Left ventricle myocardium inferior (tissue), 1 donor: ENCODE measurements at places on chromosomes 7 and 10.

DNA sequence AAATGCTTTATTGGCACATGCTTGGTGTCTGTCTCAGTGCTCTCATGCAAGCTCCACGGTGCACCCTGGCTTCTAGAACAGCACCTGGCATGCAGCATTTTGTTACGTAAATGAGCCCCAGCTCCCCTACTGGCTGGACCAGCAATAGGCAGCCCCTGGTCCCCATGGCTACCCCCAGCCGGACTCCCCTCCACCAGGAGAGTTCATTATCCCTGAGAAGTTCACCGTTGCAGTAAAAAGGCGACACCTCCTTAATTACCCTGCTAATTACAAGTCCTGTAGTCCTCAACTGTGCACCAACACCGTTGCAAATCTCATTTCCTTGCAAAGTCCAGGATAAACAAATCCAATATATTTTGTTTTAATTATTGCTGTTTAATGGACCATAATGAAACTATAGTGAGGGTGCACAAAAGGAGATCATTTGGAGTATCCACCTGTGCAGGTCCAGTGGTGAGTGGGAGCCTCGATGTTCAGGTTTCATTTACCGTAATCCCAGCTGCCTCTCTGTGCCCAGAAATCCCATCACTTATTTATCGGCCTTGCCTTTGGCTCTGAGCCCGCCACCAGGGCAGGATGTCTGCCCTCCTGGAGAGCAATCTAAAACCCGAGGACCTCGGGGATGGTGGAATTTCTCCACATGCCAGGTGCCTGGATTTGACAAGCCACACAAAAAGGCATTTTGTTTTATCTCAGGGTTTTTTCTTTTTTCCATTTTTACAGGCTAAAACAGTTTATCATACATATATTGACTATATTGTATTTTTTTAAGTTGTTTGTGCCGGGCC, 12.8 kb upstream of the DRGX start:
- no peak for DNase-seq
- peaks cover 32% of the 10 kb centered on the region for H3K4me1 ChIP-seq
- H3K4me3 ChIP-seq: no peak overlapping the region
- H3K36me3 ChIP-seq: no peaks in the 10 kb centered on the region
- peaks cover 40% of the 10 kb centered on the region for H3K27me3 ChIP-seq
- no peak overlapping the region for H3K27ac ChIP-seq

GRCh38 chr7:121940918-121941317, 68.0 kb downstream of the PTPRZ1 start:
- H3K36me3 ChIP-seq: no peaks in the 10 kb centered on the region
- no peak overlapping the region for H3K27ac ChIP-seq
- DNase-seq: no peak

GRCh38 chr7:37369906-37370305, 78.8 kb downstream of the ELMO1 start:
- H3K4me3 ChIP-seq: no peak overlapping the region
- DNase-seq: peak; percentile 27
- H3K36me3 ChIP-seq: no peaks in the 10 kb centered on the region
- peaks cover 21% of the 10 kb centered on the region for H3K4me1 ChIP-seq

DNA sequence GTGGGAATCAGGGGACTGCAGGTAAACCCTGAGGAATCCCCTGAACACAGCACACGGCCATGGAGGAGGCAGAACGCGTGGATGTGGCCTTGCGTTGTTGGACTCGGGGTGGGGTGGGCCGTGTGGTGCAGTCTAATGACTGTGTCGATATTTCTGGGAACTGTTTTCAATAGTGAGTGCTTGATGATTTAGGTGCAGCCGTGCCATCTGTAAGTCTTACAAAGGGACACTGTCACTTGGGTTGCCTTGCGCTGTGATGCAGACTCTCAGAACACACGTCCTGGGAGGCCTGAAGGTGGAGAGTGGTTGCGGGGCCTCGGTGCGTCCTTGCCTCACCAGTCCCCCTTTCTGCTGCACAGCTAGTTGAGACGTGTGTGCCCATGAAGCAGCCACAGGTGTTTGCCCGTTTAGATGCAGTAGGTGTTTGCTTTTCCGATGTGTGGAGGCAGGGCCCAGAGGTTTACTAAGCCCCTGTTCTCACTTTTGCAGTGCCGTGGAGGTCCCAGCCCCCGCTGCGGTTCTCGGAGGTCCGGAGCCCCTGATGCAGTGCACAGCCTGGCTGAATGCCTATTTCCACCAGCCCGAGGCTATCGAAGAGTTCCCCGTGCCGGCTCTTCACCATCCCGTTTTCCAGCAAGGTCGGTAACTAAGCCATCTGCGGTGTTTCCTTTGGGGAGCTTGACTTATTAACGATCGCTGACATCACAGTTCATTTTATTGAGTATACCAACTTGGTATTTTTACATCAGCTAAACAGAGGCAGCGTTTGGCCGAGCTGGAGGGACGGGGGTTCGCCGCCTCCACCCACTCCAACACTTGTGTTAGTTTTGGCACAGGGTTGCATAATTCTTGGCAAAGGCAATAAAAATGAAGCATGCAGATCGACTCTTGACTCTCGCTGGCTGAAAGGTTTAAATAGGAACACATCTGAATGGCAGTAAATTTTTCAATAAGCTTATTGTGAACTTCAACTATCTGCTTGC, 240.7 kb downstream of the MGMT start:
- no peak overlapping the region for H3K4me3 ChIP-seq
- H3K4me1 ChIP-seq: peaks cover 16% of the 10 kb centered on the region
- peak; percentile 49 for DNase-seq

DNA sequence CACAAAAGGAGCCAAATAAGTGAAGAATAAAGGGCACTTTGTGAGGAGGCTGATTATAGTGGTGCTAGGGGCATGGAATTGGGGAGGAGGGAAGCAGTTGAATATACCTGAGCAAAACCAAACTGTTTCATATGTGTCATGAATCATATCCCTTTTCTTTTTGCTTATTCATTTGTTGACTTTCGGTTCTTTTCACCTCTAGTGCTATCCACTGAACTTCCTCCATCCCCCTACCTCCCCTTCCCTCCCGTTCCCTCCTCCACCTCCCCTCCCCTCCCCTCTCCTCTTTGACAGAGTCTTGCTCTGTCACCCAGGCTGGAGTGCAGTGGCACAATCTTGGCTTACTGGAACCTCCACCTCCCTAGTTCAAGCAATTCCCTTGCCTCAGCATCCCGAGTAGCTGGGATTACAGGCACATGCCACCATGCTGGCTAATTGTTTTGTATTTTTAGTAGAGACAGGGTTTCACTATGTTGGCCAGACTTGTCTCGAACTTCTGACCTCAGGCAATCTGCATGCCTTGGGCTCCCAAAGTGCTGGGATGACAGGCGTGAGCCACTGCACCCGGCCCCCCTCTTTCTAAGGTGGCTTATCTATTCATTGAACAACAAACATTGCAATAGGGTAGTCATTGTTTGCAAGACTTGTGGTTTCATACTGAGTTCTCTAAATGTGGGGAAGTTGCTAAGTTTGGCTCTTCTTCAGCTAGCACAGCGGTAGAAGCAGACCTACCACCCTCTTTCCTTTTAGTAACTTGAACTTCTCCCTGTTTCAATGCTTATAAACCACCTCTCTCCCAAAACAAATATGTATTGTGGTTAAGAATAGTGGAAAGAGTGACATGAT, 150.4 kb upstream of the PRPS1L1 start:
- DNase-seq: no peak
- no peaks in the 10 kb centered on the region for H3K27me3 ChIP-seq
- H3K36me3 ChIP-seq: no peaks in the 10 kb centered on the region
- no peak overlapping the region for H3K4me3 ChIP-seq
- no peak overlapping the region for H3K27ac ChIP-seq
